B cell (primary cell): ENCODE measurements at places on chromosomes 5 and 9. TPM values are rescaled to one million over a fixed set of nuclear protein-coding genes. Genes with fewer than 3 reads are reported as not detected.

PGM5 gene
- not detected in 2 replicates for polyA plus RNA-seq

HMMR gene
- polyA plus RNA-seq: 0.30 and 0.34 TPM in 2 replicates

DNA sequence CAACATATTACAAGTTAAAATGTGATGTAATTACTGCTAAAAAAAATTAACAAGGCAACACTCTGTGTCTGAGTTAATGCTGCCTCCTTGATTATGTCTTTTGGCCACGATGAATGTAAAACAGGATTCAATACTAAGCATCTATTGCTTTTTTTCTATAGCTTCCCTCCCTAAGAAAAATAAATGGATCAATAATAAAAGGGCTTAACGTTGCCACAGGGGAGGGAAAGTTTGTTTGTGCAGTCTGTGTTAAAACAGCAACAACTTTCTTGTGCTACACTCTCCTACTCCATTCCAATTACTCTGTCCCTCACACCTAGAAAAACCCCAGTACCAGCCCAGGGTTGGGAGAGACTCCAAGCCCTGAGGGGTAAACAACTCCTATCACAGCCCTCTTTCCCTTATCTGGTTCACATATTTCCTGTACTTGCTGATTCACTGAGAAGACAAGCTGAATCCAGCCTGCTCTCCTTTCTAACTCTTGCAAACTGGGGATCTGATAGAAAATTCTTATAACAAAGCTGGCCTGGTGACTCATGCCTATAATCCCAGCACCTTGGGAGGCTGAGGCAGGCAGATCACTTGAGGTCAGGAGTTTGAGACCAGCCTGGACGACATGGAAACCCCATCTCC is 44.8 kb downstream of the PTPN3 start:
- no peak for DNase-seq

PCDHGB2 gene
- 0.32 and 0.66 TPM in 2 replicates for polyA plus RNA-seq

PCDHB3 gene
- not detected in 2 replicates for polyA plus RNA-seq

DNA sequence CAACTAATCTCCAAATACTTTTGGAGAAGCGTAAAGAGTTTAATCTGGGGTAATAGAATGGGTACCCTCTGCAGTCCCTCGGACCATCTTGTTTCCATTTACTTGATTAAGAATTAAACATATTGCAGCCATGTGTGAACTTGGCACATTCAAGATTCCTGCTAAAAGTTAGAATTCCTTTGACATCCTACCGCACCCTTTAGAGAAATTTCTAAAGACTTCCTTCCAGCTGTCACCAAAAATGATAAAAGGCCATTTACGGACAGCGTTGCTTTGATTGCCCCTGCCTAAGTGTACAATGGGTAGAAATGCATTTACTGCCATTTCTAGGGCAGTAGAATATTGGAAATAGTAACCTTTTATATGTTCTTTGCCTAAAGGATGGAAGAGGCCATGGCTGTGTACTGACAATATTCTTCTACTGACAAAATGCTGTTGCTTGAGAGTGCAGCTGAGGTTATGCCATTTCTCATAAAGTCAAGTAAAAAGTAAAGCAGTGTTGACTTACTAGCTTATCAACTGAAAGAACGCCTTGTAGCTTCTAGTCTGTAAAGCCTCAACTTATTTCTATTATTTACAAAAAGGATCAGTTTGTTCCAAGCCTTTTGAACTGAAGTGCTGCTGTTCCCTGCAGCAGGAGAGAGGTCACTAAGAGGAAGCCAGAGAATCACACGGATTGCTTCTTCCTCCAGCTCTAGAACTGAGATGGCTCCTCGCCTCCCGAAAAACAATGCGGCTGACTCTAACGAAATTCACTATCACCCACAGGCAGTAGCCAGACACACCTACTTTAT is 139.8 kb upstream of the BASP1 start:
- no peak for DNase-seq

GAS1 gene
- 0.06 TPM in 1 of 2 replicates, not detected in the other for polyA plus RNA-seq

GRCh38 chr5:8993031-8993430 is 552.8 kb downstream of the SEMA5A start:
- DNase-seq: no peak

DNA sequence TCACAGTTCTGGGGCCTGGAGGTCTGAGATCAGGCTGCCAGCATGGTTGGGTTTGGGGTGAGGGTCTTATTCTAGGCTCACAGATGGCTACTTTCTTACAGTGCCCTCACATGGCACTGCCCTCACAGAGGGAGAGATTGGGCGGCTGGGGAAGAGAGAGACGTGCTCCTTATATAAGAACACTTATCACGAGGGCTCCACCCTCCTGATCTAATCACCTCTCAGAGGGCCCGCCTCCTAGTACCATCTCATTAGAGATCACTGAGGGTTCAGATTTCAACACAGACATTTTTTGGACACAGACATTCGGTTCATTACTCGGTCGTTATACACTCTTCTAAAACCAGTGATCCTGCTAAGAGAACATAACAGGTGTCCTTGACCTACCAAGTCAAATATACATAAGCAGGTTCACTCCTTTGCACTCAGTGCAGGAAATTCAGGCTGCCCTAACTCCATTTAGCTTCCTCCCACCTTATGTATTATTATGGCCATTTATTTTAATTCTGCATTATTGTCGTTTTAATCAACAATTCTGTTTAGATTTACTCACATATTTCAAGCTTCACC is 121.7 kb downstream of the ICE1 start:
- DNase-seq: no peak

GRCh38 chr9:94928691-94929368 is 202.3 kb downstream of the AOPEP start:
- DNase-seq: no peak

DNA sequence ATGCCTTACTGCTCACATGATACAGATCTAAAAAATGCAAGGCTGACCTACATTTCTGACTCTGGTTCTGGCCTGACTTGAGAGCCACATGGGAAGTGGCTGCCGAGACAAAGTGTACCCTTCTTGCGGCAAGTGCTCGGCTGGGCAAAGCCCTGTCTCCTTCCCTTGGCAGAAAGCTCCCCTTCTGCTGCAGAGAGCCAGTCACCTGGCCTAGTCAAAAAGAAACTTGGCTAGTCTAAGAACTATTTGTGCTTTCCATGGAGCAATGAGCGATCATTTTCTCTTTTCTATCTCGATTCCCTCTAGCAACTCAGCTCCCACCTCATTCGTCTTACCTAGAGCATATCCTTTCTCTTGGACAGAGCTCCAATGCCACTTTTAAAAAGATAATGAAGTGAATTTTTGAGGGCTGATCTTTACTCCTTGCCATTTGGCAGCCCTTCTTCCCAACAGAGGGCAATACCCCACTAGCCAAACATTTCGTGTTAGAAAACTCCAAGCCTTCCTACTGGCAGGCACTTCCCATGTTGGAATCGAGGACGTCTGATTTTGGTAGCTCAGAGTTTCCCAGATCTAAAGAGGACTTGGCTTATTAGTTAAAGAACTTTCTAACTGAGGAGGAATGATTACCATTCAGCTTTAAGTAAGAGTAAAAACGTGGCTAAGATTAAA is 108.1 kb upstream of the PRRC1 start:
- DNase-seq: no peak
